Activated CD4-positive, alpha-beta T cell treated with anti-CD3 and anti-CD28 coated beads for 24 hours (primary cell): ENCODE measurements at places on chromosomes 1 and 21.

GRCh38 chr1:31154000-31154631 is 85.6 kb downstream of the NKAIN1 start:
- DNase-seq = no peak

DNA sequence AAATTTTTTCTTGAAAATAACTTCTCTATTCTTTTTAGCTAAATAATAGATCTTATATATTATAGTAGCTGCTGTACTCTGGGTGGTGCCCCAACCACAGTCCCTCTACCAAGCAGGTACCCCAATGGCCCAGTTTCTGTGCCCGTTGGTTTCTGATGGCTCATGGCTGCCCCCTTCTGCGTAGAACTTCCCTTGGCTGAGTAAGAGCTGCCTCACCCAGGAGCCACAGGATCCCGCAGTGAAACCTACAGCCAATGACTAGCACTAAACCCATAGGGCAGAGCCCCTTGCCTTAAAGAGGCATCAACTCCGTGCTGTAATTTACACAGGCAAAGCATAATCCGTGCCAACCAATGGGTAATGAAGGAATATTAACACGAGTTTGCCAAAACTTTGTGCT is 247.5 kb downstream of the USH2A start:
- DNase-seq = no peak

- DNase-seq = no peak
These were observed 191.3 kb downstream of the TGFB2 start for GRCh38 chr1:218536296-218536986.

- no peak for DNase-seq
These were observed 955.7 kb downstream of the TTLL7 start for GRCh38 chr1:83043244-83043643.

DNA sequence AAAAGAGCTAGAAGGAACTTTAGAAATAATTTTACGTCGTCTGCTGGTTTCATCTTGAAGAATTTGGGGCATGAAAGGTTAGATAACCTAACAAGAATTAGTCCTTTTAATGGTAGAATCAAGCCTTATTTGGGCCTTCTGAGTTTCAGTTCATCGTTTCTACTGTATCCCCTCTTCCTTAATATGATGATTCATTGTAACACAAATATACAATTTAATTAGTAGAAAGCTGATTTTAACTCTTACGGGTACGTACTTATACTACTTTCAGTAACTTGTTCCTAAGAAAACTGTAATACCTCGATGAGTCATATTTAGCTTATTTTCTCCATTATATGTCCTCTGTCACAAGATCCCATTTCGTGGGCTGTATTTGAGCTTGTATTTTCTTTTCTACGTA is 264.7 kb downstream of the RYR2 start:
- no peak for DNase-seq

DNA sequence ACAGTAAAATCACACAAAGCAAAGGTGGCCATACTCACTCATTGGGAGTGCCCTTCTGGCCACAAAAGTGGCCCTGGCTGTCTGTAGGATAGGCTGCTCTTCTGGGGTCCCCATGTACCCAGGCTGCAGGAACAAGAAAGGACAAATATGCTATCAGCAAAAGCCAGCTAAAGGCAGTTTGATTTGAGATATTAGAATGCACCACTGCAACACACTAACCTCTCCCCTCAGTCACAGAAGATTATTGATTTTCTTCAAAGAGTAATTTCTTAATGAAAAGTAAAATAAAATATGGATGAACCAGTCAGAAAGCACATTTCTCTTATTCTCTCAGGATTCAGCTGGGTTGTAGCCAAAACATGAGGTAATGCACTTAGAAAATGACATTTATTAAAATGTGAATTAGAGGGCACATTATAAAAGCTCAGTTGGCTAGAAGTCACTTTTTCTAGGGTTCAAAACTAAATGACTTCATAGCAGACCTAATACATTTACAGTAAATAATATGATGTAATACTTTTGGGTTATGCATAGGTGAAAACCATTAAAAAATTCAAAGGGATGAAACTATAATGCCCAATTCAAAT is 140.8 kb downstream of the LHX8 start:
- no peak for DNase-seq
